Activated CD4-positive, alpha-beta T cell treated with anti-CD3 and anti-CD28 coated beads, Interleukin-2, amount 50 U/mL, for 24 hours (primary cell): ENCODE measurements at places on chromosomes 11 and 22.

DNA sequence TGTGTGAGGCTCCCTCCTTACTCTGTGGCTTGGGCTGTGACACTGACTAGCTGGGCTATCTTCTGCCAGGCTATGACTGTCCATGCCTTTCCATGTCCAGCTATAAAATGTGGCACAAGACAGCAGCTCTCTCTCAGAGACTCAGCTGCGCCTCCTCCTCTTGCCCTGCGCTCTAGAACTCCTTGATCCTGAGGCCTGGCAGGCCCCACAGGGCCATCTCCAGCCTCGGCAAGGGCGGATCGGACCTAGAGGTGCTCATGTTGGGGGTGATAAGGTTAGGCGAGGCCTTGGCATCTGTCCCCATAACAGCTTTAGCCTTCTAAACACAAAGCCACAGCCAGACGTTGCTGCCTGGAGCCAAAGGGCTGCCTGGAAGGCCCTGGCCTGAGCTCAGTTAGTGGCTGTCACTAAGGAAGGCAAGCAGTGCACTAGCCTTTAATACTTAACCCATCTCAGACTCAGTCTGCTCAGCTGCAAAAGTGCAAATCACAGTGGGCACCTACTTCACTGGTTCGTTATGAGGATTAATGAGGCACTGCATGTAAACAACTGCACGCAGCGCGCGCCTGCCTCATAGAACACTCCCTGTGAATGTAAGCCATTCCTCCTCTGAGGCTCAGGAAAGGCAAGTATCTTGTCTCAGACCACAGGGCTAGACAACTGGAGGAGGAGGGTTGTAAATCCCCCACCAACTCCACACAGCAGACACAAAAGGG lies 1.2 kb downstream of the GUCD1 start:
- no peak for DNase-seq

GRCh38 chr11:120335556-120335907 lies 681 bp upstream of the ARHGEF12 start:
- no peak for DNase-seq

DNA sequence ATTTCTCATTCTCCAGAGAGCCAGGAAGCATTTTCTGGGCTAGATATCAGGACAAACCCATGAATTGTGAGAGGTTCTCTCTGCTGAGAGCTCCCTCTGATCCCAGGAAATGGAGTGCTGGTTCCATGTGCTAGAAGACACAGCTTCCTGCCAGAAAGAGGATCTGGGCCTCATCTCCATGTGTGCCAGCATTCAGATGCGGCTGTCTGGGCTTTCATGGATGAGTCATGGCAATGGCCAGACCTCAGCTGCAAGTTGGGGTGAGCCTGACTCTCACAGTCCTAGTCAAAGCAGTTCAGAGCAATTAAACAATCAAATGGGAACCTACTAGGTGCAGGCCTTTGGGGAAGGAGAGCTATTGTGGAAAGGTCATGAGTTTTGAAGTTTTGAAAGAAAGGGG lies 82.3 kb upstream of the EED start:
- DNase-seq: no peak

GRCh38 chr11:10543782-10544181 lies 2.8 kb upstream of the RNF141 start:
- no peak for DNase-seq

GRCh38 chr11:19980957-19981669 lies 179.2 kb downstream of the DBX1 start:
- DNase-seq: no peak

- peak; percentile 46 for DNase-seq
Observed at GRCh38 chr11:62560566-62561103, 13.1 kb downstream of the EEF1G start.

DNA sequence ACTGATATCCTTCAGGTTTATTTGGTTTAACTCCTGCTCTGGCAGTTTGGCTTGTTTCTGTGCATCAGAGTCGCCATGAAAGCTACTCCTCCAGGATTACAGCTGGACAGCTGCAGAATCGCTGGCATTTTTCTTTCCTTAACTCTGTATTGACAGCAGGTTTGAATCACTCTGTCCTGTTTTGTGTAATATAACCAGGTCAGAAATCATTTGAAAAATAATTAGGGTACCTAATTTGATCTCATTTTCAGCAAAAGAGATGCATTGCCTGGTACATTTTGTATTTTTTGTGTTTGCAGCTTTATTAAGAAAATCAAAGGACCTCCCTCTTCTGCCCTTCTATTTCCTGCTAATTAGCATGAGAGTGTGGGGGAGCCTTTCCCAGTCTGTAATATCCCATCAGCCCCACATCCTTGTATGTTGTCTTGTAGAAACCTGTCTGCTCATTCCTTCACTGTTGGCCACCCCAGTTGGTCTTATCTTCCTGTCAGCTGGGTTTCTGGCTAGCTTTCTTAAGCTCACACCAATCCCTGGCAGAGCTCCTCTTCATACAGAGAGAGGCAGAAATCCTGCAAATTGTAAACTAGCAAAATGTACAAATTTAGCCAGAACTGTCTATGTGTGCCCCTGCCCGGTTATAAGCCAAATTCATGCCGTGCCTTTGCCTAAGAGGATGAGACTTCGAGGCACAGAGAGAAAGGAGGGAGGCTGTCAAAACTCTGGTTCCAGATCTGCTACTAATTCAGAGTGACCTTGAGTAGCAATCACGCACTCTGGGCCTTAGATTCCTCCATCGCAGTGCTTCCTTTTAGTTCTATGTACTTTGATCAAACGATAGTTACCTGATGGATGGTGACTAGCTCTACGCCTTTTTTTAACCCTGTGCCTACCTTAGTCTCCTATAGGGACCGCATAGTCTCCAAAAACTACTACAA lies 200.6 kb downstream of the NAV2 start:
- no peak for DNase-seq

- no peak for DNase-seq
Observed at GRCh38 chr11:116614306-116615210, 158.2 kb downstream of the BUD13 start.

DNA sequence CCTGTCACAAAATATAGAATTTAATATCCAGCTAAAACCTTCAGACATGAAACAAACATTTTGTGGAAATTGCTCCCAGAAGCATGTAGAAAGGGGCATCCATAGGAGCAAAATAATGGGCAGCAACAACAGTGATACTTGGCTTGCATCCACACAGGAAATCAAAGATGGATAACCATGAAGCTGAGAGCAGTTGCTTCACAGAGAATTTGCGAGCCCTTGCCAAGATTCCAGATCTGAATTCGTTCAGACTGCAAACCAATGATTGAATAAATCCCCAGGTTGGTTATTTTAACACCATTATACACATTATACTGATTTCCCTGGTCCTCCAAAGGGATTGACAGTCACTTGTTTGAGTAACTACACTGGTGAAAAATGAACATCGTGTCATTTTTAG lies 15.6 kb upstream of the OR51L1 start:
- no peak for DNase-seq

GRCh38 chr22:49934891-49935557 lies 16.6 kb downstream of the CRELD2 start:
- DNase-seq: peak; percentile 75

- no peak for DNase-seq
Observed at GRCh38 chr11:94139416-94139815, 10.8 kb downstream of the PANX1 start.

- no peak for DNase-seq
Observed at GRCh38 chr11:76233196-76233921, 27.1 kb upstream of the WNT11 start.

DNA sequence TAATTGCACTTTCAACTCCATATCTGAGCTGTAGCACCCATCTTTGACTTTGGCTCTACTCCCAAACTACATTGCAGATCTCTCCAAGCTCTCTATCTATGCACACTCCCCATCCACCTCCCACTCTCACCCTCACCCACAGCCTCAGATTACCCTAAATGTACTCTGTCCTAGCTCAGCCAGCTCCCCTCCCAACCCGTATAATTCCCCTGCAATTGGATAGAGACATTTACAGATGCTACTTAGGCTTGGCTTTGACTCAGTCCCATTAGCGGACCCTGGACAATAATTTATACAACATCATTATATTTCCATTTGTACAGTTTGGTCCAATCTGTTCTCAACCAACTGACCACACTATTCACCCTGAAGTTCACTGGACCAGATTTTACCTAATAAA lies 338.9 kb upstream of the ANO3 start:
- no peak for DNase-seq

DNA sequence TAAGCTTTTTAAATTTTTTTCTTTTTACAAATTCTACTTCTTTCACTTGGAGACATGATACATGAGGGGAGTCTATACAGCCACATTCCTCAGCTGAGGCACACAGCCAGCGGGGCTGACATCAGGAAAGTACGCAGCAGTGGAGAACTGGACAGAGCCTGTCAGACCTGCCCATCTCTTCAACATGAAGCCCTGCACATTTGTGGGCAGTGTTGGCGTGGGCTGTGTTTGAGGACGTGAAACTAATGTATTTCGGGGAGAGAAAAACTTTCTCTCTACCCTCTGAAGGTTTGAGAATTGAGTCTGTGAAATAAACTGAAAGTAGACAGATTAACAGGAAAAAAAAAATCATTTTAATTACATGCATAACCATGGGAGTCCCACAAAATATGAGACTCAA lies 84.8 kb upstream of the HTATIP2 start:
- no peak for DNase-seq

- no peak for DNase-seq
Observed at GRCh38 chr11:117528097-117528721, 200.6 kb downstream of the CEP164 start.

GRCh38 chr22:28951969-28952521 lies 68.7 kb downstream of the ZNRF3 start:
- DNase-seq: no peak

GRCh38 chr11:36376888-36377758 lies 81.0 kb downstream of the PRR5L start:
- DNase-seq: peak; percentile 8

DNA sequence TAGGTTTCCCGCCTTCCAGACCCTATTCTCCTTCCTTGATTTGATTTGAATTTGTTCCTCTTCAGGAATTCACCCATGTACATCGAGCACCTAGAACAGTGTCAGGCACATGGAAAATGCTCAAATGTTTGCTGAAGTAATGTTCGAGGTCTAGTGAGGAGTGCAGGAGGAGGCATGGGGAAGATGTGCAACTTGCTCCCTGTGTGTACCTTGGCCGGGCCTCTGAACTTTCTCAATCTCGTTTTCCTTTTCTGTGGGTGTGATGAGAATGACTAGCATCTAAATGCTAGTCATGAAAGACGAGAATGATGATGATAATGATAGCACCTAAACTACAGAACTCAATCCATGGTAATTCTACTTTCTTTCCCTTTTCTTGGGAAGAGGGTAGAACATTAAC lies 279.1 kb upstream of the PLET1 start:
- DNase-seq: no peak

DNA sequence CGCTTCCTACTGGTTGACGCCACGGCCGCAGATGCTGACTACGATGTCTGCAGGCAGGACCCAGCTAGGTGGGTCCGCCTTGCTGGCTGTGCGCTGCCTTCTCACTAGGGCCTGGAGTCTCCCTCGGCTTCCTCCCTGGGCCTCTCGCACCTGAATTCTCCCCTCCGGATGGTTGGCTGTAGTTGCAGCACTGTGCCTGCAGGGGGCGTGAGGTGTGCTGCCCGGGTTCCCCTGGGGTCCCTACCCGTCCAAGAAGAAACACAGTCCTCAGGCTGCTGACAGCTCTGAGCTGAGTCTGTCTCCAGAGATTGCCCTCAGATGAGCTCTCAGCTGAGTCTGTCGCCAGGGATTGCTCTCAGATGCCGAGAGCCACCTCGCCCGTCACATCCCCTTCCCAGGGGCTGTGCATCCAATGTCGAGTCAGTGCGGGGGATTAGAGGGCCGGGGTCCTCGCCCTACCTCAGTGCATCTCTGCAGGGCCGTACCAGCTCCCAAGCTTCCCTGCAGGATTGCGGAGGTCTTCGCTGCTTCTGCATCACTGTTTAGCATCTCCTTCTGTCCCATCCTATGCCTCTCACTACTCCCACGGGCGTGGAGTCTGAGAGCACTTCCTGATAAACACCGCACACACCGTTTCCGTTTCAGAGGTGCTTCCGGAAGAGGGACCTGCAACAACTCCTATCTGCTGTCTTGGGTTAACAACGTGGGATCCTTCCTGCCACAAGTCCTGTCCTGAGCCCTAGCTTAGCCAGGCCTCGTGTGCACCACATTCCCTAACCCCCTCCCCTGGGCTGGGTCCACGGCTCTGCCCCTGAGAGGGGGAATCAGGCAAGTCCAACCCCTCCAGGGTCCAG lies 196.9 kb downstream of the CSNK2A3 start:
- peak; percentile 33 for DNase-seq

GRCh38 chr11:16612566-16613261 lies 125.7 kb upstream of the C11orf58 start:
- DNase-seq: no peak

GRCh38 chr11:94960488-94960887 lies 12.9 kb downstream of the CWC15 start:
- DNase-seq: no peak

DNA sequence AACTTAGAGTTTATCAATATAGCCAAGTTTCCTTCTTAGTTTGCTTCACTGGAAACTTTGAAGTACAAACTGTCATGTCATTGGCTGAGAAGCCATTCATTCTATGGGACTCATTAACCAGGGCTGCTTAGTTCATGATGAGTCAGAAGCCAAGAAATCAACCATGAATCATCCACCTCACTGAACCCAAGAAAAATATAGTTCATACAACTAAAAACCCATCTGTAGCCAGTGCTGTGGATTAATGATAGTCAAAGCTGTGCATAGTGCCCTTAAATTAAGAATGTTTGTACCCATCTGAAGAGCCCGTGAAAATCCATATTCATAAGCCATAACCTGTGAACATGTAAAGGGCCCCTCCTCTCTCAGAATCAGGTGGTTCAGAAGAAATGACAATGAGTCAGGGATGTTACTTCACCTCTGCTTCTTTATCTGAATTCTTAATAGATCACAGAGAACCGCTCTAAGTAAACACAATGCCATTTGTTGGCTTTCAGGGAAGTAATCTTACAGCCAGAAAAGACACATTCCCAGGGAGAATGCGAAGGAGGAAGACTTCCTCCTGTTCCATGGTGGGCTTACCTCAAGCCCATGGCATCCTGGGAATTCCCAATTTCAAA lies 25.4 kb downstream of the MMP20 start:
- no peak for DNase-seq

DNA sequence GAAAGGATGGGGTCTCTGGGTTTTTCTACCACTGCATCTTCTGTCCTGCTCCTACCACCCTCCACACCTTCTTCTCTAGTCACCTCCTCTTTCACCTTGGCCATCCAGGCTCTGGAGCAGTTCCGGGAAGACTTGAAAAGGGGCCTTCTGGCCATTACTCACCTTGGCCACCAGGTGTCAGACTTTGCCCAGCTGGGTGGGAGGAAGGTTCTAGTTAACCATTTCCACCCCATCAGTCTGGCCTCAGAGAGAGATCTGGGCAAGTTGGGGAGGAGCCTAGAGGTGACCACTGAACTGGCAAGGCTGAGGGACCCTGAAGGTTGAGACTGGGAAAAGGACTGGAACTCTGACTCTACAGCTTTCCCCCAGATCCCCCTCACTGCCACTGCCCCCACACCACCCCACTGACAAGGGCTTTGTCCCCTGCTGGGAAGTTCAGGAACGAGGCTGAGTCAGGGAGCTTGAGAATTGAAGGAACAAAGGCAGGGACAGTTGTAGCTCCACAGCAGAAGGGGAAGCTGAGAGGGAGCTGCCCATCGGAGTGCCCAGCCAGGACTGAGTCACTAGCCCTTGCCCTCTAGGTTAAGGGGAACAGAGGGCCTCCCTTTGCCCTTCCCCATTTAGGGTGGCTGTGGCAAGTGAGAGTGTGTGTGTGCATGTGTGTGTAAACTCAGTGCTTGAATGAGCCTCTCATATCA lies 3.7 kb upstream of the POLD4 start:
- DNase-seq: peak; percentile 69
